ENCODE measurements at places on chromosomes 16 and 17.

DNA sequence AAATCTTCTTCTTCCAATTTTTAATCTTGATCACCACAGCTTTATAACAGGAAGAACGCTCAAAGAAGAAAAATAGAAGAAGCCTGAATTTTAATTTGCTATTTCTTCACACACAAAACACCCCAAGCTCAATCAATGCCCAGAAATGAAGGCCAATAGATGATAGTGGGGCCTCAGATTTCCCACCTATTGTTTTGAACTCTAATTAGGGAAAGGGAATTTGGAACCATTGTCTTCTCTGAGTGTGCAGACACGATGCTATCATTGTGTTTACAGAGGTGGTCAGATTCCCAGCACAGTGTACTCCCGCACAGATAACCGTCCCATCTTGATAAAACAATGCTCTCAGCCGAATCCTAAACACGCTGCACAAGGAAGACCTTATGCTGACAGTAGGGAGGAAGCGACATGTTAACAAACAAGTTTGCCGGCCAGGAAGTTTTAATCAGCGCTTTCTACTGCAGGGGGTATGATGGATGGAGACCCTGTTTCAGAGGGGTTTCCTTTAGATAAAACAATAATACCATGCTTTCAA, 684.7 kb downstream of the MAF start:
- DNase-seq, result no peak

DNA sequence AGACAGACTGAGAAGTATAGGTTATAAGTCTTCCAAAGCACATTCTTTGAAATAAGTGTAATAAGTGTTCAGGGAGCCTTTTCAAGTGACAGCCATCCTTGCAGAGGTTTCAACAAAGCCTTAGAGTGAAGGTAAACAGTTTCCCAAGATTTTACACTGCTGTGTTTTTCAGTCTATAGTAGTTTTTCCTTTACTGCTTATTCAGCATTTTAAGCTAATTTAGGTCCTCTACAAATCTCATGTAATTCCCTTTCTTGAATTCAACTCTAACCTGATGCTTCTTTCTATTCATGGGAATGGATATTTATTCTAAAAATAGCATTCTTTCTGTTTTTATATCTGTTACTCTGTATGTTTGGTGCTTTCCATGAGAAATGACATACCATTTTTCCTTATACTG, 211.3 kb downstream of the PHKB start:
- no peak for DNase-seq

- peak; percentile 59 for DNase-seq
Measured at GRCh38 chr16:57530104-57530521, 6.3 kb downstream of the CCDC102A start.

DNA sequence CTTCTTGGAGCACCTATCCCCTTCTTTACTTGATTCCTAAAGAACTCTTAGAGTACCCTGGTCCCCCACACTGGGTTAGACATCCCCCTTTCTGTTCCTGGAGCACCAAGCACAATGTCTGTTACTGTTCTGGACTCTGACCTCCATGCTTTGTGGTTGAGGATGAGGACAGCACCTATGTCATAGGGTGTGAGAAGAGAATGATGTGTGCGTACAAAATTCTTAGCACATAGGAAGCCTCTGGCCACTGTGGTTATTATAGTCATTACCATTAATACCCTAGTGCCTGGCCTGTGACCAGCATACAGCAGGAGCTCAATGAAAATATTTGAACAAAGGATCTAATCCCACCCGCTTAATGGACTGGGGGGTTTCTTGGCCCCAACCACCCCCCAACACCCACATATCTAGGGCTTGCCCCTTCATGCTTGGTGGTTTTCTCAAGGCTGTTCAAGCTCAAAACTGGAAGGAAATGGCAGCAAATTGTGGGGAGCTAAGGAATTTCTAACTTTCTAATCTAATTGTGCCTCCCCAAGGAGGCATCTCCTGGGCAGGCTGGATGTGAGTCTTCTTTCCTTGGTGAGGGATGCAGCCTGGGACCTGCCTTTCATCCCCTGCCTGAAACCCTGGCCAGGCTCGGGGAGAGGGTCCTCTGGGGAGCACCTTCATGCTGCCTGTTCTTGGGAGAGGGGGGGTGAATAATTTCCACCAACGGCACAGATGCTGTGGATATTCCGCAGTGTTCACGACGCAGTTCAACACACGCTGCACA, 1.5 kb upstream of the CMIP start:
- DNase-seq, result no peak

DNA sequence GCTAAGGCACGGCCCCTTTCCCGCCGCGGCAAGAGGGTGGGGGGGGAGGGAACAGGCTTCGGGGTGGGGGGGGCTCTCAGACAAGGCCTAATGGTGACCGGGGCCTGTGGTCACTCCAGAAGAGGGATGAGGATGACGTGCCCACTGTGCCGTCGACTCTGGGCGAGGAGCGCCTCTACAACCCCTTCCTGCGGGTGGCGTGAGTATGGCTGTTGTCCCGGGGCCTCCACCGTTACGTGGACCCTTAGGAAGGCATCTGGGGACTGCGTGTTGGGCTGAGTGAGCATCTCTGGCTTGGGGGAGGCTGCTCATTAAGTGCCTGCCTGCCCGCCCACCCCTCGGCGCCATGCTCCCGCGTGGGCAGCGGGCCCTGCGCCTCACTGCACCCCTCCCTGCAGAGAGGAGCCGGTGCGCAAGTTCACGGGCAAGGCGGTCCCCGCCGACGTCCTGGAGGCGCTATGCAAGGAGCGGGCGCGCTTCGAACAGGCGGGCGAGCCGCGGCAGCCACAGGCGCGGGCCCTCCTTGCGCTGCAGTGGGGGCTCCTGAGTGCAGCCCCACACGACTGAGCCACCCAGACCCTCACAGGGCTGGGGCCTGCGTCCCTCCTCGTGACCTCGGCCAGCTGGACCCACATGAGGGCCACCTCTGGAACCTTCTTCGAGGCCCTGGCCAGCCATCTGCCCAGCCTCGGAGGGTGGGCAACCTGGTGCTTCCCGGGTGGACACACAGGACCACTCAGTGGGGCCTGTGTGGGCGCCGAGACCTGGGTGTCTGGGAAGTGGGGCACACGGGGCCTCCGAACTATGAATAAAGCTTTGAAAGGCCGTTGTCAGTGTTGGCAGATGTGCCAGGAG, 2.2 kb downstream of the HAGHL start:
- no peak for DNase-seq

DNA sequence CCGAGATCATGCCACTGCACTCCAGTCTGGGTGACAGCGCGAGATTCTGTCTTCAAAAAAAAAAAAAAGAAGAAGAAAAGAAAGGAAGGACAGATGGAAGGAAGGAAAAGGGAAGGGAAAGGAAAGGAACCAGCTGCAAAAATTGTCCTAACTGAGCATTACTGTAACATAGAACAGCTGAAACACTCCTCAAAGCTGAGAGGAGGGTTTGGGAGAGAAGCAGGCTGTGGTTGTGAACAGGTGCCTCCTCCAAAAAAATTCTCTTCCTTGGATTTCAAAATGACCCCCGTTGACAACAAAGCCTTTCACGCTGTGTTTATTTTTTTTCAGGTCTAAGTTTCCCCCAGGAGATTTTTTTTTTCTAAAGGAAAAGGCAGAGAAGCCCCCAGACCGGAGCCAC, 541.4 kb downstream of the WWOX start:
- DNase-seq, result no peak

- DNase-seq, result no peak
Measured at GRCh38 chr17:8698162-8698971, 46.3 kb downstream of the CCDC42 start.

DNA sequence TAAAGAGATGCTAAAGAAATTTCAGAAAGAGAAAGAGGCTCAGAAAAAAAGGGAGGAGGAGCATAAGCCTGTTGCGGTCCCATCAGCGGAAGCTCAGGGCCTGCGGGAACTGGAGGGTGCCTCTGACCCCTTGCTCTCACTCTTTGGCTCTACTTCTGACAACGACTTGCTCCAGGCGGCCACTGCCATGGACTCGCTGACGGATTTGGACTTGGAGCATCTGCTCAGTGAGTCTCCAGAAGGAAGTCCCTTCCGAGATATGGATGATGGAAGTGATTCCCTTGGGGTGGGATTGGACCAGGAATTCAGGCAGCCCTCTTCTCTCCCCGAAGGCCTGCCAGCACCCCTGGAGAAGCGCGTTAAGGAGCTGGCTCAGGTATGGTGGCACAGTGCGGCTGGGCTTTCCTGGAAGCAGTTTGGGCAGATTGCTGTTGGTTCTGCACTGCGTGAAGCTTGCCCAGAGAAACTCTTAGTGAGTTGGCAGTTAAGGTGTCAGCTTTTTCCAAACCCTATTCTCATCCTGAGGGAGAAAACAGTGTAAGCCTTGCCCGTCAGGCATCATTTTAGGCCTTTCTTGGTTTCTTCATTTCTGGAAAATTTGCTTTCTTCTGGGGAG, 13.6 kb downstream of the UBN1 start:
- no peak for DNase-seq

- DNase-seq, result no peak
Measured at GRCh38 chr17:6328279-6328678, 106.6 kb downstream of the AIPL1 start.

DNA sequence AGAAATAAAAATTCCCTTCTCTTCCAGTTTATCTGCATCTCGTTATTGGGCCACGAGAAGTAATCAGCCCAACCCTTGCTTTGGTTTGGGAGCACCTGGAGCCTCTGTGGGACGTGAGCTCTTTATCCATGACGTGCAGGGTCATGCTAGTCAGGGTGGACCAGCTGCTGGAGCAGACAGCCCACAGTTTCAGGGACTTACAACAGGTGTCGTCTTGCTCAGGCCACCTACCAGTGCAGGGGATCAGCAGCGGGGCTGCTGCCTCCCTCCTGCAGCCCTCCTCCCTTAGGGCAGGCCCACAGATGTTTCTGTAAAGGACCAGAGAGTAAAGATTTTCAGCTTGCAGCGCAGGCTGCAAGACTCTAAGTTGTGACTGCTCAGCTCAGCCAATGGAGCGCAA, 16.9 kb downstream of the ADAD2 start:
- no peak for DNase-seq

DNA sequence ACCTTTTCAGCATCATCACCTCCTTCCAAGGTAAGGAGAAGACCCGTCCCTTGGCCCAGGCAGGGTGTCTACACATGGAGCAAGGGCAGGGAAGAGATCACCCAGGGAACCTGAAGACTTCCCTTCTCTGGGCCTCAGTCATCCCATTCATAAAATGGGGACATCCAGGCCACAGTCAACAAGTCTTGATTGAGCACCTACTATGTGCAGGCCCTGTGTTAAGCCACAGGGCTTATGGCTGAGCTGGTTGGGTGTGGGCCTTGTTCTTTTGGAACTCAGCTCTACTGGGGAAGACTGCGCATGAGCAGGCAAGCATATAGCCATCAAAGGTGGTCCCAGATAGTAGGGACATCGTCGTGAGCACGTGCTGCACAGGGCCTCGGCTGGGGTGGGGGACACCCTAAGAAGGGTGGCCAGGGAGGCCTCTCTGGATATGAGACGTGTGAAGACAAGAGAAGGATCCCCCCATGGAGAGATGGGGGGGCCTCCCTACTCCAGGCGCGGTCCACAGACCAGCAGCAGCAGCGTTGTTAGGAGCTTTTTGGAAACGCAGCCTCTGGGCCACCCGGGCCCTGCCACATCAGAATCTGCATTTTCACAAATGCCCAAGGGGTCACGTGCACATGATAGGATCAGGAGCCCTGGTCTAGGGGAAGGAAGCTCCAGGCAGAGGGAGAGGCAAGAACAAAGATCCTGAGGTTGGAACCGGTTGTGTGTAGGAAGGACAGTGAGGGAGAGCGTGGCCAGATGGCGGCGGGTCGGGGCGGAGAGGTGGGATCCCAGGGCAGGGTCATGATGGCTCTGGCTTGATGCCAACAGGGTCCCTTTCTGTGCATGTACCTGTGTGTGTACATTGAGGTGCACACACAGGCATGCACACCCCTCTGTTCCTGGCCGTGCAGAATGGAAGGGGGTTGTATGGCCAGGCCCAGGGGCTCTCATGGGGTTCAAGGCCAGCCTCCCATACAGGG, 5.9 kb upstream of the ADGRG3 start:
- no peak for DNase-seq

GRCh38 chr16:51747329-51747728, 596.3 kb upstream of the SALL1 start:
- DNase-seq, result no peak

DNA sequence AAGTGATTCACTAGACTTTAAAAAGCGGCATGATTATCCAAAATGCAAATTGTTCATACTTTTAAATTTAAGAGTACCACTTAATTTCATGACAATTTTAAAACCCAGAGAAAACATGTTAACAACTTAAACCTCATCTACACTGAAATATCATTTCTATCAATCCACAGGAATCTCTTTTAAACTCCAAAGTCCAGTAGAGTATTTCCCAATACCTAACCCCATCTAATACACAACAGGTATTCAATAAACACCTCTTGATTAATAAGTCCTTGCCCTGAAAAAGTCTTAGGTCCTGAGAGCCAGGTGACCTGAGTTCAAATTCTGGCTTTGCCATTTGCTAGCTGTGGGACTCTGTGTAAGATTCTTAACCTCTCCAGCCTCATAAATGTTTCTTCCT, 14.7 kb downstream of the CEP20 start:
- no peak for DNase-seq

GRCh38 chr17:44959821-44960531, 8.1 kb downstream of the C1QL1 start:
- no peak for DNase-seq

GRCh38 chr16:88289968-88290401, 92.8 kb upstream of the ZNF469 start:
- no peak for DNase-seq

DNA sequence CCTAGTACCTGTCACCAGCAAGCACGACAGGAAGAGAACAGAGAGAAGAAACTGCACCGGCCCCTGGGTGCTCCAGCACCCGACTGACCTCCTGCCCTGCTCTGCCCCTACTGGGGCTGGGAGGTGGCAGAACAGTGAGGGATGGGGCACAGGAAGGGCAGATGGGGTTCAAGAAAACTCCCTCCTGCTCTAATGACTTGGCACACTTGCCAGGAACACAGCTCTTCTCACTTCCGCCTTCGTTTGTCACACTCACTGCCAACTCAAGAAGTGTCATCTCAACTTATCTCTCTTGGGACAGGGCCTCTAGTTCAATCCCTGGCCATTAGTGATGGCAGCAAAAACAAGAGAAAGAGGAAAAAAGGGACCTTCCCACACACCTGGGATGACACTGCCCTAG, 42.7 kb upstream of the ICAM2 start:
- no peak for DNase-seq

- no peak for DNase-seq
Measured at GRCh38 chr17:19019041-19019941, 14.7 kb upstream of the FAM83G start.

GRCh38 chr17:14845591-14846281, 419.4 kb downstream of the PMP22 start:
- DNase-seq, result no peak

DNA sequence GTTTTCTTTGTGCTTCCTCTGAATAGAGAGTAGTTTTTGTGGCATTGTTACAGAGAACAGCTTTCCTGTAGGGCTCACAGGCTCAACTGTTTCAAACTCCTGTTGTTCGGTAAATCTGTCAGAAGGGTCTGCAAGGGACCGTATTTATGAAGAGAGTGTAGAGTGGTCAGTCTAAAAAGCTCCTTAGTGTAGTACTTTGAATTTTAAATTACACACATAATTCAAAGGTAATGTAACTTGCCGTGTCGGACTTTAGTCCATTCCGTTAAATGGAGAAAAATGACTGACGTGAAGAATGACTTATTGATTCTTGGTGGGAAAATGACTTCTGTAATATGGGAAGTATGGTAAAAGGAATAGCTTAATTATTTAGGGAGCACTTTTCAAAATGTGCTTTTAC, 190.9 kb downstream of the WWOX start:
- DNase-seq, result no peak
